ENCODE measurements at places on chromosomes 6 and 20.

- DNase-seq: no peak
Observed at GRCh38 chr6:125019918-125020317, 57.7 kb downstream of the RNF217 start.

GRCh38 chr6:13579911-13580310 lies 5.5 kb downstream of the SIRT5 start:
- no peak for DNase-seq

GRCh38 chr6:76814496-76815458 lies 648.5 kb downstream of the HTR1B start:
- DNase-seq: no peak

GRCh38 chr20:44696315-44696714 lies 18.9 kb upstream of the CCN5 start:
- no peak for DNase-seq

- DNase-seq: no peak
Observed at GRCh38 chr6:56040889-56041301, 165.5 kb upstream of the BMP5 start.

DNA sequence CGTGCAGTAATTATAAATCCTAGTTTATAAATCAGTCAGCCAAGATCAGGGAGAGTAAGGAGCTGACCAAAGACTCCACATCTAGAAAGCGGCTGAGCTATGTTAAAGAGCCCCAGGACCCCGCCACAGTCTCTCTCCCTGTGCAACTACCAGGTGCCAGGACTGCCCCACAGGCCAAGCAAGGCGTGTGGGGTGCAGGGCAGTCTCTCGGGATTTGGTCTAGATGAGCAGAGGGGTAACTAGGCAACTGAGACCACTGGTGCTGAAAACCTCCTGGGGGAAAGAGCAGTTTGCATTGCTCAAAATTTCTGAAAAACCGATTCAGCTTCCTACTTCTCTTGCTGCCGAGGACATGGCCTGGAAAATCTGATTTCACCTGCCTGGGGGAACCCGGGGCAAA lies 10.4 kb downstream of the PMEPA1 start:
- DNase-seq: no peak

DNA sequence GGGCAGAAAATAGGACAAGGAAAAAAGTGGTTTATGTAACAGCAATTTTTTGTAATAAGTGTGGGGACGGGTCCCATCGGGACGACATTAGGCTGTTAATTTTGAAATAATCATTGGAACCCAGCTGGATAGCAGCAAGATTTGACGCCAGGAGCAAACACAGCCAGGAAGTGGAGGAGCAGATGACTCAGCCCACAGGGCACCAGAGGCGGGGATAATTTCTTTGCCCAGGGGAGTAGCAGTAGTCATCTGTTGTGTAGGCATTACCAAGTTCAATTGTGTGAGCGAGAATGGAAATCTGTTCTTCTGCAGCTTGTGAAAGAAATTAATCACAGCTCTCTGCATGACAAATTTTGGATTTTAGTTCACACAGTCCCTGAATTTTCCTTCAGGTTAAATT lies 22.6 kb upstream of the RIN2 start:
- no peak for DNase-seq

DNA sequence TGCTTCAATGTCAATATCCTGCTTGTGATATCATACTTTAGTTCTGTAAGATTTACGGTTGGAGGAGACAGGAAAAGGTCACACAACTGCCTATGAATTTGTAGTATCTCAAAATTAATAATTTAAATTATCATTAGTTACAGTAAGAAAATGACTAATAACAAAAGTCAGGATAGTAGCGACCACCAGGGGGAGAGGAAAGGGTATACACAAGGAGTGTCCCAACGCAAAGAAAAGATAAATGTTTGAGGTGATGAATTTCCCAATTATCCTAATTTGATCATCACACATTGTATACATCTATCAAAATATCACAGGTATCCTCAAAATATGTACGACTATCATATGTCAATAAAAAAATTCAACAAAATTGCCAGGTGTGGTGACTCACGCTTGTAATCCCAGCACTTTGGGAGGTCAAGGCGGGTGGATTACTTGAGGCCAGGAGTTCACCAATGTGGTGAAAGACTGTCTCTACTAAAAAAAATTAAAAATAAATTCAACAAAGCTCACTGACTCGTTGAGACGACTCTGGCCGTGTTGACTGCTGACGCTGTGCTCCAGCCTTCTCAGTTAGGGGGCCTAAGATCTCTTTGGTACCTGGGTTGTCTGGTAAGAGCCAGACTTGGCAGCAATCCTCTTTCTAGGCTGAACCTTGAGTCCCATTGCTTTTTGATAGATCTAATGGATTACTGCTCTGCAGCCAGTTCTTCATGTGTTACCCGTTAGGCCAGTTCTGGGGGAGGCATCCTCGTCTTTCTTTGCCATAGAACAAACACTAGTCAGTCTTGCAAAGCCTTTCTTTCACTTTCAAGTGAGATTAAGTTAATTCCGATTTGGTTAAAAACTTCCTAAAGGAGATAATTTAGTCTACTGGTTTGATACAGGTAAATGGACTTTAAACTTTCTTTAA lies 9.0 kb upstream of the OVOL2 start:
- no peak for DNase-seq

GRCh38 chr6:69289689-69290495 lies 506.9 kb downstream of the LMBRD1 start:
- no peak for DNase-seq

- no peak for DNase-seq
Observed at GRCh38 chr20:5781798-5782750, 31.9 kb downstream of the SHLD1 start.

Measured in esophagus squamous epithelium (tissue), 5 donors.